Stimulated activated CD4-positive, alpha-beta T cell treated with anti-CD3 and anti-CD28 coated beads, Interleukin-4, amount 100 ng/mL, for 4 hours (primary cell): ENCODE measurements at places on chromosomes 16 and 17.

DNA sequence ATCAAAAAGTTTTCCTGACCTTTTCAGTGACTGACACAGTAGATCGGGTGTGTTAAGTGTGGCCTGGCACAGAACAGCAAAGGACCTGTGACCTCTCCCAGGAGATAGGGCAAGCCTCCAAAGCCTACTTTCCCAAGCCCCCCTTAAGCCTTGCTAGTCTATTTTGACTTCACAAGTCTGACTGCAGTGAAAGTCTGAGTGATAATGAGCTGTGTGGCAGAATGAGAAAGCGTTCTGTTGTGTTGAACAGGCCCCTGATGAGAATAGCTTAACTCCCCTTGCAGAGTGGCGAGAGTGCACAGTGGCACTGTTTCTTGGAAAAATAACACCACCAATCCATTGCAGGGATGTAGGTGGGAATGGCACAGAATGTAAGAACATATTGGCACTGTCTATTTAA, 32.8 kb downstream of the MMD start:
- no peak for DNase-seq

DNA sequence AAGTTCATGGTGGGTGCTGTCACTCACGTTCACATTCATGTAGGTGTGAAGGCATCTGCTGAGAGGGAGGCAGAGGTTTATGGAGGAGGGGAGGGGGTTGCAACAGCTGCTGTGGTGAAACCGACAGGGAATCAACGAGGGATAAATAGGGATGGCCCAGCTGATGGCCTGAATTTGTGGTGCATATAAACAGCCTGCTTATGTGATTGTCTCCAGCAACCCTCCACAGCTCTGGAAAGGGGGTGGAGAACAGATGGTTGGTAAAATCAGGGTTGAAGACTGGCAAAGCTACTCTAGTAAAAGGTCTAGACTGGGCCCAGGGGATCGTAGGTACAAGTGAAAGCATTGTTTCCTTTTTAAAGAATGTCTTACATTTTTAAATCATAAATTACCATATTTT, 53.7 kb downstream of the IQCK start:
- no peak for DNase-seq

DNA sequence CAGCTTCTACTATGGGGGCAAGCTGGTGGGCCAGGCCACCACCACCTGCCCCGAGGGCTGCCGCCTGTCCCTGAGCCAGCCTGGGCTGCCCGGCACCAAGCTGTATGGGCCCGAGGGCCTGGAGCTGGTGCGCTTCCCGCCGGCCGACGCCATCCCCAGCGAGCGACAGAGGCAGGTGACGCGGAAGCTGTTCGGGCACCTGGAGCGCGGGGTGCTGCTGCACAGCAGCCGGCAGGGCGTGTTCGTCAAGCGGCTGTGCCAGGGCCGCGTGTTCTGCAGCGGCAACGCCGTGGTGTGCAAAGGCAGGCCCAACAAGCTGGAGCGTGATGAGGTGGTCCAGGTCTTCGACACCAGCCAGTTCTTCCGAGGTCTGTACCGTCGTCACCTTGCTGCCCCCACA, 19.5 kb downstream of the IRF8 start:
- DNase-seq, result no peak

- no peak for DNase-seq
These were observed 91.8 kb downstream of the ASIC2 start for GRCh38 chr17:33201283-33201682.

GRCh38 chr16:11235703-11235991, 20.4 kb downstream of the SOCS1 start:
- DNase-seq, result no peak

GRCh38 chr16:22270525-22270924, 26.7 kb upstream of the POLR3E start:
- no peak for DNase-seq

GRCh38 chr17:77772461-77772897, 186.0 kb upstream of the TNRC6C start:
- peak; percentile 59 for DNase-seq

GRCh38 chr17:48752399-48753288, 24.1 kb upstream of the HOXB13 start:
- DNase-seq, result no peak

DNA sequence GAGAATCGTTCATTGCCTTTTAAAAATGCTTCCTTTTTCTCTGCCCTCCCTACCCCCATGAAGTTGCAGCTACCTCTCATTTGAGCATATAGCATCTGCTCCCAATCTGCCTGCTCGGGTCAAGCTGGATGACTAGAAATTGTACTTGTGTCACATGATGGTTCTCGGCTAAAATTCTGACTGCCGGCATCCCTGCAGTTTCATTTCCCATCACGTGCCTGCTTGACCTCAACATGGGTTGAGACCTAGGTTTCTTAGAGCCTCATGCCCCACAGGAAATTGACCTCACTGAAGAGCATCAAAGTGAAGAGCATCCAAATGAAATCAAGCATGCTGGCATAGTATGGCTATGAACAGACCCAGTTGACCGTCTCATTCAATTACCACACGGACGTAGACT, 581.6 kb upstream of the PSMD7 start:
- DNase-seq, result no peak

DNA sequence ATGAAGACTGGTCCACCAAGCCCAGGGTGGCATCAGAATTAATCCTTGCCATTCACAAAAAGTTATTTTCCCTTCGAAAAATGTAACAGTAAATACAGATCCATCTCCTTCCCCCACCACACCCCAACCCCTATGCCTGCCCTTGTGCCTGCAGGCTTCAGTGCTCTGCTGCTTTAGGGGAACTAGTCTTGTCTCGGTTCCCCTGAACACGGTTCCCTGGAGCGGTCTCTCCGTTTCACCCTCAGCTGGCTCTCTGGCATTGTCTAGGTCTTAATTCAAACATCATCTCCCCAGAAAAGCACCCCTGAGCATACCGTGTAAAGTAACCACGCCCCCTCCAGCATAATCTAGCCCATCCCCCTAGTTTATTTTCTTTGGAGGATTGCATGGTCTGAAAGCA, 25.8 kb downstream of the EMP2 start:
- no peak for DNase-seq

DNA sequence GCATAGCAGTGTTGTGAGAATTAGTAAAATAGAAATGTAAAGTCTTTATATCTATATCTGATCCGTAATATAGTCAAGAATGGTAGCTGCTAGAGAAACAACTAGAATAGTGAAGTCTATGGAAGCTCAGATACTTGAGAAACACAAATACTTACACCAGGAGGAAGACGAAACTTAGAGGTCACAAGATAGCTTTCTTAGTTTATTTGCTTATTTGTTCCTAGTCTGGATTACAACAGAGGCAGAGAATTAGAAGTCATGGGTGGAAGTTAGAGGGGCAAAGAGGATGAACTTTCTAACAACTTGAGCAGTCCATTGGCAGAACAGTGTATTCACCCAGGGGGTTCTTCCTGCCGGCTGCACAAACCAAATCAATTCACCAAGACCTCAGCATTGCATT, 13.9 kb downstream of the GNGT2 start:
- no peak for DNase-seq

GRCh38 chr16:69150146-69150865, 17.9 kb downstream of the UTP4 start:
- DNase-seq, result peak; percentile 17

DNA sequence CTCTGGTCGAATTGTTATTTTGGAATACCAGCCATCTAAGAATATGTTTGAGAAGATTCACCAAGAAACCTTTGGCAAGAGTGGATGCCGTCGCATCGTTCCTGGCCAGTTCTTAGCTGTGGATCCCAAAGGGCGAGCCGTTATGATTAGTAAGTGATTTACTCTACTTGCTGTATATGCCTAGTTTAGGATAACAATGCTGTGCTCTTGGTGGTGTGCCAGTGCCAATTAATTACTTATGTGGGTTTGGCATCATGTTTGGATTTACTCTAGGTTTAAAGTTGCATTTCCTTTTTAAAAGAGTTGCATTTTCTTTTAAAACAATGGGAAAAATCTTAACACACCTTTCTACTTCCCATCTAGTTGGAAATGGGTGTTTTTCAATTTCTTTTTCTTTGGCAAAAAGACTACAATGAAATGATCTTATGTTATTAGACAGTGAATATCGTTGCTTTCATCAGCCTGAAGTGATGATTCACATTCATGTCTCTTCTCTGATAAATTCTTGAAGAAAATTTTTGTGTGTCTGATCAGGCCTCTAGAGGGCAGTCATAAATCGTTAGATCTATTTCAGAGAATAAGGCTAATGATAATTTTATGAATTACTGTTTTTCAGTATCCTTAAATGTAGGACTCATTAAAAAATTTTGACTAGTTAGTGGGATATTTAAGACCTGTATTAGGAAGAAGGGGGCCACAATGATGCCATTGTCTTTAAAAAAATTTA, 5.6 kb downstream of the SF3B3 start:
- no peak for DNase-seq

- no peak for DNase-seq
These were observed 42.3 kb upstream of the BCAR1 start for GRCh38 chr16:75293772-75294171.

- no peak for DNase-seq
These were observed 14.7 kb downstream of the ALOX15B start for GRCh38 chr17:8053600-8053999.

DNA sequence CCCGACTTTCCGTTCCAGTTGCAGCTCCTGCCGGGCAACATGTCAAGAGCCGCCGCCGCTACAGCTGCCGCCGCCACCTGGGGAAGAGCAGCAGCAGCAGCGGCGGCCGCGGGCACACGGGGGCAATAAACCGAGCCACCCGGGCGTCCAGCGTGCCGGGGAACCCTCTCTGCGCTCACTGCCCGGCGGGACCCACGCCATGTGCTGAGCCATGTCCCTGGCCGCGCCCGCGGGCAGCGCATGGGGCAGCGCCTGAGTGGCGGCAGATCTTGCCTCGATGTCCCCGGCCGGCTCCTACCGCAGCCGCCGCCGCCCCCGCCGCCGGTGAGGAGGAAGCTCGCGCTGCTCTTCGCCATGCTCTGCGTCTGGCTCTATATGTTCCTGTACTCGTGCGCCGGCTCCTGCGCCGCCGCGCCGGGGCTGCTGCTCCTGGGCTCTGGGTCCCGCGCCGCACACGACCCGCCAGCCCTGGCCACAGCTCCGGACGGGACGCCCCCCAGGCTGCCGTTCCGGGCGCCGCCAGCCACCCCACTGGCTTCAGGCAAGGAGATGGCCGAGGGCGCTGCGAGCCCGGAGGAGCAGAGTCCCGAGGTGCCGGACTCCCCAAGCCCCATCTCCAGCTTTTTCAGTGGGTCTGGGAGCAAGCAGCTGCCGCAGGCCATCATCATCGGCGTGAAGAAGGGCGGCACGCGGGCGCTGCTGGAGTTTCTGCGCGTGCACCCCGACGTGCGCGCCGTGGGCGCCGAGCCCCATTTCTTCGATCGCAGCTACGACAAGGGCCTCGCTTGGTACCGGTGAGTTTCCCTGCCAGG, 604 bp downstream of the HS3ST3B1 start:
- DNase-seq, result peak; percentile 43

DNA sequence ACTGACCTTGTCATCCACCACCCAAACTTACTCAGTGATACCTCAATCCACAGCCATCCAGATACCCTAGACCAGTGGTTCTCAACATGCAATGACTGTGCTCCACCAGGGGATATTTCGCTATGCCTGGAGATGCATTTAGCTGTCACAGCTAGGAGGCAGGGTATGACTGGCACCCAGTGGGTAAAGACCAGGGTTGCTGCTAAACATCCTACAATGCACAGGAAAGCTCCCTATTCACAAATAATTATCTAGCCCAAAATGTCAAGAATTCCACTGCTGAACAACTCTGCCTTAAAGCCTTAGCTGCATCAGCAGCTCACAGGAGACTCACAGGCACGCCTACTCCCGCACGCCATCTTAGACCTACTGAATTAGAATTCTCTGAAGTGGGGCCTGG, 212.6 kb downstream of the GRIN2A start:
- no peak for DNase-seq

DNA sequence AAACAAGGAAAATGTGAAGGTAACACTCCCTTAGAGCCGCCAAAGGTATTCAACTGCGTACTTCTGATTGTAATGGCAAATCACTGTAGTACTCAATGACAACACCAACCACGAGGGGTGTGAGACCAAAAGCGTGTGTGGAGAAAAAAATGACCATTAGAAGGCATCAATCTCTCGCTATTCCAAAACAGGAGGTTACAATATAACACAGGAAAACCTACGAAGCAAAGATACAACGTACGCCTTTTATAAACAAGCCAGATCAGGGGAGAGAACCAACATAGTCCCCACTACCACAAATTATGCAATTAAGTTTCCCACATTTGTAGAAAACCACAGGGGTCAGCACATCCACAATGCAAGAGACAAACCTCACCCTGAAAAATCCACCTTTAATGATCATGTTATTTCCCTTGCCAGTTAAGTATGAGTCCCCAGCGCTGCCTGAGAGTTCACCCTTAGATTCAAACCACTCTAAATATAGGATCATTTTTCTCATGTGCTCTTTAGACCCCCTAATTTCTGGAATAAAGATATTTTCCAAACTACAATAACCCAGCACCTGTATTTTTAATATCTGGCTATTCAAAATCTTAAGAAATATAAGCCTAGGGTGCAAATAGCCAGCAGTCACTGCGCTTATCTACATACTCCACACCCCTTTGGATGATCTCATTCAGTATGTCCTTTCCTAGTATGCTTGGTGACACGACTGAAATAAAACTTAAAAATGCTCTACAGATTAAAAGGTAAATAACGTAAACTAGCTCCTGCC, 12.4 kb downstream of the TEX14 start:
- DNase-seq, result no peak

- DNase-seq, result peak; percentile 49
These were observed 12.9 kb downstream of the TRPV2 start for GRCh38 chr17:16428098-16428882.

GRCh38 chr17:49951362-49952082, 17.5 kb upstream of the DLX4 start:
- DNase-seq, result no peak

- DNase-seq, result no peak
These were observed 9.3 kb upstream of the ZC3H18 start for GRCh38 chr16:88560714-88561484.

DNA sequence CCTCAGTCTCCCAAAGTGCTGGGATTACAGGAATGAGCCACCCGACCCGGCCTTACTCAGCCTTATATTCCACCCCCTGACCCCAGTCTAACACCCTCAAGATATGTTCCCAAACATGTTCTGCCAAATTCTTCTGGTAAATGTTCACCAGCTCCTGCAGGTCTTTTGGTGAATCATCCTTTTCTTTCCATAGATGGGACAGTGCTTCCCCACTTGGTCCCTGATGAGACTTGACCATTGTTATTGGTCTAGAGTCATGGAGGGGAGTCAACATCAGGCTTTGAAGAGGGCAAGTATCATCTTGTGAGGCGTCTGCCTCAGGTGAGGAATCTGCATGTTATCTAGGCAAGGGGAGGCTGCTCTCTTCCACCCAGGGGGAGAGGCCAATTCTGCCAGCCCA, 10.4 kb upstream of the RUNDC3A start:
- DNase-seq, result no peak

- DNase-seq, result no peak
These were observed 15.9 kb upstream of the PECAM1 start for GRCh38 chr17:64406321-64407200.

- no peak for DNase-seq
These were observed 17.8 kb upstream of the KSR1 start for GRCh38 chr17:27438348-27438998.

GRCh38 chr17:19744492-19744891, 3.6 kb downstream of the ALDH3A1 start:
- DNase-seq, result peak; percentile 12

- no peak for DNase-seq
These were observed 492.2 kb downstream of the CDH11 start for GRCh38 chr16:64629622-64630021.

- no peak for DNase-seq
These were observed 84.8 kb upstream of the HNF1B start for GRCh38 chr17:37829592-37830123.

GRCh38 chr17:35878361-35878760, 1.8 kb downstream of the CCL5 start:
- no peak for DNase-seq

GRCh38 chr16:29898804-29899515, 390 bp downstream of the SEZ6L2 start:
- DNase-seq, result no peak
